SHP77 (cell line): ENCODE measurements at places on chromosomes 7 and 10.

DNA sequence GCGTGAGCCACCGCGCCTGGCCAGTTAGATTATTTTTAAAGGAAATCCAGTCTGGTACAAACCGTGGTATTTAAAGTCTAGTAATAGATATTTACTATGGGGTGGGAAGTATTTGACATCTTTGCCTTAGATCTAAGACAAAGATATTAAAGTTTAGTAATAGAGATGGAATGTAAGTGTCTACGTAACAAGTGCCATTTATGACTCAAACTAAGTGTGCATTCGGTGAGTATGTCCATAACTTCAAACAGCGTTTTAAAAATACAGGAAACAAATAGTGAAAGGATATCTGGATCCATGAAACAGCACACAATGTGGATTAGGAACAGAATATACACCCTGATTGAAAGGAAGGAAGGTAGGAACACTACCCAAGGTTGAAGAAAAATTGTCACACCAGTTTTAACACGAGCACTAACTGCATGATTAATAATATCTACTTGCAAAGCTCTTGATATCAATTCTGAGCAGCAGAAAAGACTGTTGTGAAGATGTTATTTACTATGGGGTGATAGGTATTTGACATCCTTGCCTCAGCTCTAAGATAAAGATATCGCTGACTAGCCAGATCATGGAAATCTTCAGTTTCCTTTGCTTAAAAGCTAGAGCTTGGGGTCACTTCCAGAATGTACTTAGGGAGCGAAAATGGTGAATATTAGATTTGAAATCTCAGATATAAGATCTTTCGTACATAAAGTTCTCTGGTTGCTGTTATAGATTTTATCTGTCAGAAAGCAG is 48.7 kb downstream of the EPC1 start:
- no peak for DNase-seq

DNA sequence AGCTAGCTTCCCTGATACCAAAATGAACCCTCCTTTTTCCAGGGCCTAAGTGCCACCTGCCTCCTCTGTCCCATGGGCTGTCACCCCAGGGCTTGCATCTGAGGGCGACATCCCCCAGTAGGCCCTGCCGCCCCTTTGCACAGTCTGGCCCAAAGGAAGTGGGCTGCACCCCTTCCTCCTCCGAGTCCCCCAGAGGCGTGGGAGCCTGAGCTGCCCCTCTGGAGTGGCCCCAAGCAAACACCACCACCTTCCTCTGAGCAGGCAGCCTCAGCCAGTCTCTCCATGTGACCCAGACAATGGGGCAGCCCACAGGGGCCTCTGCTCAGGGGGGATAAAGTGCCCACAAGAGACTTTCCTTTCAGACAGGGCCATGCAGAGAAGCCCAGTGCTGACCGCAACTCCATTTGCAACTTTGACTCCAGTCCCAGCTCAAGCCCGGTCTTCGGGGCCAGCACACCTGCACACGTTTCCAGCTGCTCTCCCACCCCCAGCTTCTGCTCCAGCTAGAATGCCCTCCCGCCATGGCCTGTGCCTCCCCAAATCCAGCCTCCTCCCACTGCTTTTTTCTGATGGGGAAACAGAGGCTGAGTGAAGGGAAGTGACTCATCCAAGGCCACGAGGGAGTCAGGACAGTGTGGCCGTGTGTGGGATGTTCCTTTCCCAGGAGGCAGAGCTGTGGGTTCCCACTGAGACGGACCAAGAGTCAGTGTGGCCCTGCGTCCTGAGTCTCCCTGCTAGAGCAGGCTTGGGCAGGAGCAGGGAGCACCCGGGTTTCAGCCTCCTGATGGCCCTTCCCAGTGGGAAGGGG is 111.9 kb downstream of the ZMIZ1 start:
- no peak for DNase-seq

DNA sequence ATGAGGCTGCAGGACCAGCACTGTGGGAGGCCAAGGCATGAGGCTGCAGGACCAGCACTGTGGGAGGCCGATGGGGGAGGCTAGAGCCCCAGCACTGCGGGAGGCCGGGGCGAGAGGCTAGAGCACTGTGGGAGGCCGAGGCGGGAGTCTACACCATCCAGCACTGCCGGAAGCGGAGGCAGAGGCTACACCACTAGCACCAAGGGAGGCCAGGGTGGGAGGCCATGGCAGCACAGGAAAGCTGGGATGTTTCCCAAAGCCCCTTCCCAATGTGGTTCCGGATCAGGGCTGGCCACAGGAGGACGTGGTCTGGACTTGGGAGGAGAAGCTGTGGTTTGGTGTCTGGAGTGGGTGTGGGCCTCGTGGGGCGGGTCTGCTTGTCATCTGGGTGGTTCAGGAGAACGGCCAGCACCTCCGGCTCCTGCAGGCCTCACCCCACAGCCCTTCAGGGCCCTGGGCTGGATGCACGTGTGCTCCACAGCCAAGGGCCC is 43.6 kb downstream of the PDGFA start:
- no peak for DNase-seq

- no peak for DNase-seq
Observed at GRCh38 chr7:134891696-134892678, 94.3 kb upstream of the AGBL3 start.
